ENCODE measurements at places on chromosomes 12 and 14.
A peak's percentile ranks its signal among the peaks of the same experiment; 100 is the strongest.

DNA sequence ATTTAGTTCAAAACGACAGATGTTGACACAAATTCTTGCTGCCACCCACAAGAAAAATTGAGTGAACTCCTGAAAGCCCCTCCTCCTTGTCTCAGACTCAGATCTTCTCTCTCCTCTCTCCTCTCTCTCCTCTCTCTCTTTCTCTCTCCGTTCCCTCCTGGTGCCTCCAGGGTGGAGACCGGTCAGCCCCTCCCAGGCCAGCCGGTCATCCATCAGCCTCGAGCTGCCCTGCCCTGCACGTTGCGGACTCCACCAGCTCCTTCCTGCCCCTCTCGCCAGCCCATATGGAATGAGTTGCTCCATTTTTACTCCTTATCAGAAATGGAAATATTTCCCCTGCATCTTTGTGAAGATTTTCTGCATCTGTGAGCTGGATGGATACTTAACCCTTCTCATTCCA lies 103.8 kb downstream of the TBX5 start:
- DNase-seq, result no peak

GRCh38 chr12:63362791-63363190 lies 211.8 kb upstream of the AVPR1A start:
- DNase-seq, result no peak

DNA sequence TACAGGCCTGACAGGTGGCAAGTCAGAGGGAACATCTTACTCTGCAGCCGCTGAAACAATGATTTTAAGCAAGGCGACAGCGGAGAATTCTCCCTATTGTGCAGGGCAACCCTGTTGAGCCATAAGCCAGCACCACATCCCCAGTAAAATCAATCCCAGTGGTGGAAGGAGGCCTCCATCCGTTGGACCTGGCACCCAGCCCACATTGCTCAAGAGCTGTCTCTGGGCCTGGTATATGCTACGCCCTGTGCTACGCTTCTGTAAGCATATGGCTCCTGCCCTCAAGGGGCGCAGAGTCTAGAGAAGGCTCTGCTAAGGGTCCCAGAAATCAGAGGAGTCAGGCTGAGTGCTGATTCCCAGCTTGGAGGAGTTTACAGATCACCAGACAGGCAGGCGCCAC lies 265.5 kb downstream of the CACNA1C start:
- no peak for DNase-seq

- no peak for DNase-seq
Observed at GRCh38 chr12:101891462-101891971, 14.1 kb downstream of the DRAM1 start.

GRCh38 chr14:59126714-59127436 lies 61.6 kb upstream of the DAAM1 start:
- peak; percentile 2 for DNase-seq

DNA sequence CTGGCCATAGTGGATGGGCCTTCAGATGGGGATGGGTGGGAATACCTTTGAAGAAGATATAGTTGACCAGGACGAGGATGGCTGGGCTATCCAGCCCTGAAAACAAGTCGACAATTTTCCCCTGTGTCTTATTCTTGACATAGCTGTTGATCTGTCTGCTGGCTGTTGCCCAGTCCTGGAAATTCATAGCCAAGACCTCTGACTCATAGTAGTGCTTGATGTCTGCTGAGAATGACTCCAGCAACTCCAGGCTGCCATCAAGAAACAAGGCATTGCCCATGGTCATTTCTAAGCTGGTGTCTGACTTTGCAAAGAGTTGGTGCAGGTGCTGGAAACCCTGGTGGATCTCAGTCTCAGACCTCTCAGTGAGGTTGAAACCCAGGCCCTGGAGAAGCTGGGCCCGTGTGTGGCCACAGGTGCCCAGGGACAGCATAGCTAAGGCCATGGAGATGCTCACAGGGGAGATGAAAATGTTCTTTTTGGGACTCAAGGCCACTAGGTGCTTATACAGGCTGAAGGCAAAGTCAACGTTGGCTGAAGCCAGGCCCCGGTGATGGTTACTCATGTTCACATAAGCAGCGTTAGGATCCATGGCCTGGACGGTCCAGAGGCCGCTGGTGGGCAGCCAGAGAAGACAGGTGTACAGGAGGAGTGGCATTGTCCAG lies 9.0 kb downstream of the SERPINA6 start:
- DNase-seq, result no peak

GRCh38 chr12:29581631-29582030 lies 84.1 kb upstream of the OVCH1 start:
- DNase-seq, result no peak

DNA sequence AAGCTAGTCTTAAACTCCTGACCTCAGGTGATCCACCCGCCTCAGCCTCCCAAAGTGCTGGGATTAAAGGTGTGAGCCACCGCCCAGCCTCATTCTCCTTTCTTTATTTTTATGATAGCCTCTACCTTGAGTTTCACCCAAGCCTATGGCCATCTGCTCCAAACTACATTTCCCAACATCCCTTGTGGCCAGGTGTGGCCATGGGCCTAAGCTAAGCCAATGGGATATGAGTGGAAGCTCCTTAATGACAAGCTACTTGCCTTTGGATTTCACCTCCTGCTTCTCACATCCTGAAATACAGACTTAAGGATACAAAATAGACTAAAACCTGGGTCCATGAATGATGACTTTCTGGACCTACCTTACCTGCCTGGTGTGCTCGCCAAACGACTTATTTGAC lies 46.2 kb downstream of the DPF3 start:
- DNase-seq, result no peak

DNA sequence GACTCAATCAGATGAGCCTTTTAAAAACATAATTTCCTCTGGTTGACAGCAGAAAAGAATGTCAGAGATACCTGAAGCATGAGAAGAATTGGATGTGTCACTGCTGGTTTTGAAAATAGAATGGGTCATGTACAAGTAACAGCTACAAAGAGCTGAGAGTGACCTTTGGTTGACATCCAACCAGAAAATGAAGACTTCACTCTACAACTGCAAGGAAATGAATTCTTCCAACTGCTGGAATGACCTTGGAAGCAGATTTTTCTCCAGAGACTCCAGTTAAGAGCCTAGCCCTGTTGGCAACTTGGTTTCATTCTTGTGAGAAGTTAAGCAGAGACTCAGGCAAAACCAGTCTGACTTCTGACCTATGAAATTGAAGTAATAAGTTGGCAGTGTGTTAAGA lies 505.9 kb downstream of the SLC16A7 start:
- DNase-seq, result no peak

DNA sequence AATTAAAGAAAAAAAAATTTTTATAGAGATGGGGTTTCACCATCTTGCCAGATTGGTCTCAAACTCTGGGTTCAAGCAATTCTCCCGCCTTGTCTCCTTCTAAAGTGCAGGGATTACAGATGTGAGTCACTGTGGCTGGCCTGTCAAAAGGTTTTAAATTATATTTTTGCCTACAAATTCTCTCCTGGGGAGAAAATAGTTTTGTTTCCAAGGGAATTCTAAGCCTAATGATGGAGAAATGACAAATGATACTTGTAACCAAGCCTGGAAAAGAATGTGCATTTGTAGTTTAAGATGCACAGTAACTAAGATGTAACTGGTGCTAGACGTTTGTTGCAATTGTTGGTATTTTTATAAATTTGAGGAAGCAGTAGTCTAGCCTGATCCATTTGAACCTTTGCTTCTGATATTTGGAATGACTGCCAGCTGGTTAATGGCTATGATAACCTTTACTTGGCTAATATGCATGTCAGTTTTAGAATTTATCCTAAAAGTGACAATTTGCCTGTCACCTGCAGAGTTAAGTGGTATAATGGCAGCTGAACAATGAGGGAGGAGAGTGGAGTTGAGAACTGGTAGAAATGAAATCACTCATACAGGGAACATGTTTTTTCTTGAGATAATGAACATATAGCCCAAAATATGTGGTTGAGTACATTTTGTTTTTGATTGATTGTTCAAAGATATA lies 148.0 kb downstream of the FUT8 start:
- DNase-seq, result no peak

DNA sequence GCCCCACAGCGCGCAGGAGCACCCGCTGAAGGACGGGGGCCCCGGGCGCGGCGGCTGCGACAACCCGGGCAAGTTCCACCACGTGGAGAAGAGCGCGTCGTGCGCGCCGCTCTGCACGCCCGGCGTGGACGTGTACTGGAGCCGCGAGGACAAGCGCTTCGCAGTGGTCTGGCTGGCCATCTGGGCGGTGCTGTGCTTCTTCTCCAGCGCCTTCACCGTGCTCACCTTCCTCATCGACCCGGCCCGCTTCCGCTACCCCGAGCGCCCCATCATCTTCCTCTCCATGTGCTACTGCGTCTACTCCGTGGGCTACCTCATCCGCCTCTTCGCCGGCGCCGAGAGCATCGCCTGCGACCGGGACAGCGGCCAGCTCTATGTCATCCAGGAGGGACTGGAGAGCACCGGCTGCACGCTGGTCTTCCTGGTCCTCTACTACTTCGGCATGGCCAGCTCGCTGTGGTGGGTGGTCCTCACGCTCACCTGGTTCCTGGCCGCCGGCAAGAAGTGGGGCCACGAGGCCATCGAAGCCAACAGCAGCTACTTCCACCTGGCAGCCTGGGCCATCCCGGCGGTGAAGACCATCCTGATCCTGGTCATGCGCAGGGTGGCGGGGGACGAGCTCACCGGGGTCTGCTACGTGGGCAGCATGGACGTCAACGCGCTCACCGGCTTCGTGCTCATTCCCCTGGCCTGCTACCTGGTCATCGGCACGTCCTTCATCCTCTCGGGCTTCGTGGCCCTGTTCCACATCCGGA lies 1.4 kb downstream of the FZD10 start:
- DNase-seq, result no peak

- DNase-seq, result no peak
Observed at GRCh38 chr12:131076791-131077747, 123.4 kb downstream of the ADGRD1 start.

All from stimulated activated CD4-positive, alpha-beta T cell treated with anti-CD3 and anti-CD28 coated beads, TNF-alpha, amount 100 ng/mL, for 1 hour (primary cell).